ENCODE measurements at places on chromosomes 3 and 15. TPM values are rescaled to one million over a fixed set of nuclear protein-coding genes. Genes with fewer than 3 reads are reported as not detected.
A peak's percentile ranks its signal among the peaks of the same experiment; 100 is the strongest.

GRCh38 chr3:197007296-197007940 is 22.2 kb downstream of the MELTF start:
- no peak for DNase-seq

DNA sequence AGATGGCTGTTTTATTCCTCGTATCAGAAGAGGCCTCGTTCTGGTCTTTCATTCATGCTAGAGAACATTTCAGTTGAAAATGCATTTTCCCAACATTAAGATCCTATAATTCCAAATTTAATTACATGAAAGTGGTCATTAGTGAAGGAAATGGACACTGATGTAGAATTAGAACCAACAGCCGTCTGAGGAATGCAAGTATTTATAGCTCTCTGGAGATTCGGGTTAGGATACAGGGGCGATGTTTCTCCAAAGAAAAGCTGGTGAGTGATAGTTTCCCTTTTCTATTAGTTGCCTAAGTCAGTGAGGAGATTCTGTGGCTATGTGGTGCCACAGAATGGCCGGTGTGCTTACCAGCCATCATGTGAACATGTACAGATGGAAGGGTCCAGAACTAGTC is 109.0 kb upstream of the IL12A start:
- no peak for DNase-seq

- DNase-seq = no peak
Observed at GRCh38 chr3:18900994-18901393, 247.3 kb upstream of the KCNH8 start.

DNA sequence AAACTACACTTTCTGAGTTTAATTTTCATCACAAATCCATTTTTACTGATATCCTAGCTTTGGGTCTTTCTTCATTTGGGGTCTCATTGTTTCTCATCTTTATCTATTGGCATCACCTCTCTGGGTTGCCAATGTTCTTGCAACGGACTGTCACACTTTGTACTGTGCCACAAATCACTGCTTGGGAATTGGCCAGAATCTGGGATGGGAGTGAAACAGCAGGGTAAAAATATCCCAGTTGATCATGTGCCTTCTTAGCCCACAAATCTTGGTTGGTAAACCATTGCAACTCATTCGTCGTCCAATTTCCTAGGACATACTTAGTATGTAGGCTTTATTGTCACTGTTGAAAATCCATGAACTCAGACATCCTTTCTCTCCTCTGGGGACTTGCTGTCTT is 698.5 kb downstream of the OTOL1 start:
- no peak for DNase-seq

GRCh38 chr3:116165135-116165534 is 280.2 kb downstream of the LSAMP start:
- DNase-seq = no peak

DNA sequence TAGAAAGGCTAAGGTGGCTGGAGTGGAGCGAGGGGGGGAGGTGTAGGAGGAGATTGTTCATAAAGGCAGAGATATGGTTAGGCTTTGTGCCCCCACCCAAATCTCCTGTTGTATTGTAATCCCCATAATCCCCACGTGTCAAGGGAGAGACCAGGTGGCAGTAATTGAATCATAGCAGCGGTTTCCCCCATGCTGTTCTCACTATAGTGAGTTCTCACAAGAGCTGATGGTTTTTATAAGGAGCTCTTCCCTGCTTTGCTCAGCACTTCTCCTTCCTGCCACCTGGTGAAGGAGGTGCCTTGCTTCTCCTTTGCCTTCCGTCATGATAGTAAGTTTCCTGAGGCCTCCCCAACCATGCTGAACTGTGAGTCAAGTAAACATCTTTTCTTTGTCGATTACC is 64.7 kb upstream of the CFAP161 start:
- no peak for DNase-seq

The ROPN1B gene
- not detected for total RNA-seq

- no peak for DNase-seq
Observed at GRCh38 chr15:96737408-96737807, 406.9 kb downstream of the NR2F2 start.

- peak; percentile 31 for DNase-seq
Observed at GRCh38 chr3:168878655-168879054, 782.9 kb upstream of the GOLIM4 start.

The SLC12A8 gene
- total RNA-seq = 0.86 TPM

GRCh38 chr3:17945018-17945798 is 202.8 kb upstream of the TBC1D5 start:
- no peak for DNase-seq

The ADAMTSL3 gene
- total RNA-seq = not detected

- no peak for DNase-seq
Observed at GRCh38 chr3:20258371-20258770, 72.4 kb upstream of the SGO1 start.

DNA sequence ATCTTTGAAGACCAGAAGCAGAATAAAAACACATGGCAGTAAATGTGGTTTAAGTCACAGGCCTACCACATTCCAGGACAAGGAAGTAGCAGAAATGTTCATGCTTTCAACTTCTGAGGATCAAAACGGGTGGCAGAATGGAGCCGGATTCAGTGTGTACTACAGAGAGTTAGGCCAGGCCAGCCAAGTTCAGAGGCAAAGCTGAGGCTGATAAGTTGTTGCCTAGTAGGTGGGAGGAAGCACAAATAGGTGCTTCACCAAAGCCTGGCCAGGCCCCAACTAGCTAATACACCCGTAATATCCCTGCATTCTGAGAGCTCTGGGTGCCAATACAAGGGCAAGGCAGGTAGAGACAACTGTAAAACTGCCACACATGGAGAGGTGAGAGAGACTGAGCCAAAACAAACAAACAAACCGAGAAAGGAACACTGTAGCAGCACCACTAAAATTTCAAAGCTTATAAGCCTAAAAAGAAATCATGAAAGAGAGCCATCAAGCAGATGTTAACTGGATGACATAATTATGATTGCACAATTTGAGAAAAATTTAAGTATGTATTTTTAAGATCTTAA is 156.4 kb upstream of the CBLB start:
- no peak for DNase-seq

GRCh38 chr3:170083343-170083742 is 45.5 kb downstream of the GPR160 start:
- DNase-seq = no peak

GRCh38 chr3:172654470-172654869 is 56.4 kb downstream of the NCEH1 start:
- no peak for DNase-seq

The EDEM1 gene
- 61.1 TPM for total RNA-seq

The SLC15A2 gene
- 0.60 TPM for total RNA-seq

The GHRL gene
- total RNA-seq = not detected

GRCh38 chr3:131630097-131630496 is 127.3 kb upstream of the MRPL3 start:
- no peak for DNase-seq

The DMXL2 gene
- 9.7 TPM for total RNA-seq

- DNase-seq = no peak
Observed at GRCh38 chr15:87576486-87577176, 679.9 kb downstream of the NTRK3 start.

Measured in endothelial cell of umbilical vein (primary cell).